ENCODE measurements at places on chromosomes 2 and 18. TPM values are rescaled to one million over a fixed set of nuclear protein-coding genes. Genes with fewer than 3 reads are reported as not detected.

The TTN gene
- 8.3 TPM for total RNA-seq

The CLASP1 gene
- total RNA-seq = 47.9 TPM

DNA sequence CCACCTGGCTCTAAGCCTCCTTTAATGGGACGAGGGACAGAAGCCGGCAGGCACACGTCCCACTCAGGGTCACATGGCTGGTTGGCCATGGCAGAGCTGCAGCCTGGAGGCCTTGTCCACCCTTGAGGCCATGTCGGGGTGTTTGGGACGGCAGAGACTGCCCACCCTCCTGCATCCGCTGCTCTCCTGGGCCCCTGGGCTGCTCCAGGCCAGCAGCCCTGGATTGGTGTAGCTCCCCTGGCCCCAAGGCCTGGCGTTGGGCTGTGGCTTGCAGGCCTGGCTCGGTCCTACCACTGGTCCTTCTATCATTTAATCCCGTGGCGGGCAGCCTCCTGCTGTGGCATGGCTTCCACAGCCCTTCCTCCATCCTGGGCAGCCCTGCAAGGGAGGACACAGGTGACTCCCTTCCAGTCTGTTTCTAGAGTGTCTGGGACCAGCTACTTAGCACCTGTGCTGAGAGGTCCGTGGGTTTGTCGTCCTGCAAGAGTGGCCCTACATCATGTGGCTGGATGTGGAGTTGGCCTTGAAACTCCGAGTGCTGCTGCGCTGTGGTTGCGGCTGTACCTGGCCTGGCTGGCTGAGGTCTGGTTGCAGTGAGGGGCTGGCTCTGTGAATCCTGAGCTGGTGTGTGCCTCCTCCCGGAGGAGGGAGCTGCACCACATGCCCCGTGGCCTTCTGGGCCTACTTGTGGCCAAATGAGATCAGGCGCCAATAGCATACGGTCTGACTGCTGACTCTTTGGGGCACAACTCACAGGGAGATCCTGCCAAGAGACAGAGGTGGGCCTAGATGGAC, 67.3 kb downstream of the SH3RF3 start:
- H3K27ac ChIP-seq = no peak overlapping the region
- no peaks in the 10 kb centered on the region for H3K36me3 ChIP-seq
- H3K4me3 ChIP-seq = no peak overlapping the region
- DNase-seq = no peak
- no peaks in the 10 kb centered on the region for H3K27me3 ChIP-seq

- no peak overlapping the region for H3K27ac ChIP-seq
- no peaks in the 10 kb centered on the region for H3K27me3 ChIP-seq
- no peaks in the 10 kb centered on the region for H3K36me3 ChIP-seq
These were observed 4.5 kb downstream of the DYTN start for GRCh38 chr2:206713746-206714145.

DNA sequence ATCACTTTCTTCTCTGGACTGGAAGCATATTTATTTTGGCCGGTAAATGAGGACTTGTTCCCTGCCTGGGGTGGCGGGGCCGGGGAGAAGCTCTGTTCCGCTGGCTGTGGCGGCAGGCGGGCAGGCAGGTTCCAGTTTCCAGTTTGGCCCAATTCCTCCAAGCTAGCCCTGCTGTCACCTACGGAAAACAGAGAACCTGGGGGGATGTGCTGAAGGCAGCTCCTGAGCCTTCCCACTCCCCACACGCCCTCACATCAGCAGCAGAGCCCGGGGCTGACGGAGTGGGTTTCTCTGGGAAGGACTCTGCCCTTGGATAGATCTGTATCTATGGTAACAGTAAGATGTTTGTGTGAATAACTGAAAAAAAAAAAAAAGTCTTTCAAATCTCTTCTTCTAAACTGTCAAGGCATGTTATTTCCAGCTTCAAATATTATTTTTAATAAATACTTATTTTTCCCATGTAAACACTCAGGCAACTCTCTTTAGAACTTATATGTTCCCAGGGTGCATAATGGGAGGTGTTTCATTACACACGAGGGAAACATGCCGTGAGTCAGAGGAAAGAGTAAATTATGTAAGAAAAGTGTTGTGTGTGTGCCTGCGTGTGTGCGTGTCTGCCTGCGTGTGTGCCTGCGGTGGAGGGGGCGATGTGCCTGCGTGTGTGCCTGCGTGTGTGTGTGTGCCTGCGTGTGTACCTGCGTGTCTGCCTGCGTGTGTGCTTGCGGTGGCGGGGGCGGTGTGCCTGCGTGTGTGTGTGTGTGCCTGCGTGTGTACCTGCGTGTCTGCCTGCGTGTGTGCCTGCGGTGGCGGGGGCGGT, 116.1 kb upstream of the ZNF516 start:
- no peak overlapping the region for H3K27ac ChIP-seq
- no peaks in the 10 kb centered on the region for H3K4me1 ChIP-seq
- peak; percentile 25 for DNase-seq
- no peaks in the 10 kb centered on the region for H3K27me3 ChIP-seq
- no peaks in the 10 kb centered on the region for H3K36me3 ChIP-seq

GRCh38 chr2:153404792-153405191, 73.8 kb downstream of the RPRM start:
- peak overlapping the region; percentile 46 for H3K4me3 ChIP-seq
- H3K27me3 ChIP-seq = no peaks in the 10 kb centered on the region
- H3K27ac ChIP-seq = no peak overlapping the region
- no peaks in the 10 kb centered on the region for H3K36me3 ChIP-seq
- DNase-seq = no peak
